ENCODE measurements at places on chromosomes 7 and 10.
A peak's percentile ranks its signal among the peaks of the same experiment; 100 is the strongest.

- DNase-seq: no peak
These were observed 470.8 kb upstream of the SEMA3A start for GRCh38 chr7:84665339-84665738.

GRCh38 chr10:63530409-63530808 is 9.2 kb downstream of the REEP3 start:
- DNase-seq: no peak

- no peak for DNase-seq
These were observed 283.0 kb upstream of the AOAH start for GRCh38 chr7:37007268-37007667.

GRCh38 chr10:66755474-66755873 is 170.4 kb upstream of the LRRTM3 start:
- DNase-seq: no peak

GRCh38 chr10:45589009-45589408 is 83.6 kb downstream of the ZFAND4 start:
- no peak for DNase-seq

- DNase-seq: no peak
These were observed 32.4 kb upstream of the PWWP2B start for GRCh38 chr10:132364594-132364970.

GRCh38 chr7:33130184-33130583 is 820 bp downstream of the BBS9 start:
- DNase-seq: no peak

- DNase-seq: no peak
These were observed 92.6 kb upstream of the RAB11FIP2 start for GRCh38 chr10:118139321-118139720.

GRCh38 chr7:152661479-152661878 is 14.5 kb downstream of the XRCC2 start:
- DNase-seq: no peak

GRCh38 chr10:68167586-68168189 is 58.4 kb downstream of the MYPN start:
- DNase-seq: no peak

GRCh38 chr7:39033885-39034624 is 56.3 kb downstream of the POU6F2 start:
- DNase-seq: no peak

GRCh38 chr7:132526111-132526740 is 50.0 kb downstream of the PLXNA4 start:
- DNase-seq: no peak

GRCh38 chr7:76282344-76283253 is 19.9 kb upstream of the HSPB1 start:
- DNase-seq: no peak

GRCh38 chr10:93173967-93174845 is 100.5 kb downstream of the CYP26A1 start:
- DNase-seq: no peak

DNA sequence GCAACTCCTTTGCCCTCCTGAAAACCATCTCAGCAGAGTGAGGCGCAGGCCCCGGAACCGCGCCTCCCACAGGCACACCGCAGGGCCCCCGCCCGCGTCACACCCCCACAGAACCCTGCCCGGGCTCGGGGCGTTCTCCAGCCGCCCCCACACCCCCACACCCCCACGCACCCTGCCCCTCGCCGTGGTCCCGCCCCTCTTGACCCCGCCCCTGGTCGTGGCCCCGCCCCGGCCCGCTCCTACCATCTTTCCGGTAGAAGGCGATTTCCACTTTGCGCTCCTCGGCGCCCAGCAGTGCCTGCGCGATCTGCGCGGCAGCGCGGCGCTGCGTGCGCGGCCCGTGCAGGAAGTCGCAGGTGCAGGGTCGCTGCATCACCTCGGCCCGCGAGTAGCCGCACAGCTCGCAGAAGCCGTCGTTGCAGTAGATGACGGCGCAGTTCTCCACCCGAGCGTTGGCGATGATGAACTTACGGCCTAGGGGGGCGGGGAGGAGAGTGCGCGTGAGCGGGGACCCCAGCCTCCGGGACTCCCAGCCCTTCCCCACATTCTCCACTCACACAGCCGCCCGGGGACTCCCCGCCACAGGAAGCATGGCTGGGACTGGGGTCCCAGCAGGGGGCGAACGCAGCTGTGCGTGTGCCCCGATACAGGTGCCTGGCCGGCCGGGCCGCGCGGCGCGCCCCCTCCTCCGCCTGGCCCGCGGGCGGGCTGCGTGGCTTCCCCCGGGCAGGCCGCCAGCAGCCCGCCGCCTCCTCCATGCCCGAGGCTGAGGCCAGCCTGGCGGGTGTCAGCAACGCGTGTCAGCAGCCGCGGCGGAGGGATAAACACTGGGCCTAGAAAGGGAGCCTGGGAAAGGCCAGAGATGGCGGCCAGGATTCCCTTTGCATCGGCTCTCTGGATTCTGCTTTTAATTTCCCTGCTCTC is 3.4 kb downstream of the KCNH2 start:
- DNase-seq: peak; percentile 87

DNA sequence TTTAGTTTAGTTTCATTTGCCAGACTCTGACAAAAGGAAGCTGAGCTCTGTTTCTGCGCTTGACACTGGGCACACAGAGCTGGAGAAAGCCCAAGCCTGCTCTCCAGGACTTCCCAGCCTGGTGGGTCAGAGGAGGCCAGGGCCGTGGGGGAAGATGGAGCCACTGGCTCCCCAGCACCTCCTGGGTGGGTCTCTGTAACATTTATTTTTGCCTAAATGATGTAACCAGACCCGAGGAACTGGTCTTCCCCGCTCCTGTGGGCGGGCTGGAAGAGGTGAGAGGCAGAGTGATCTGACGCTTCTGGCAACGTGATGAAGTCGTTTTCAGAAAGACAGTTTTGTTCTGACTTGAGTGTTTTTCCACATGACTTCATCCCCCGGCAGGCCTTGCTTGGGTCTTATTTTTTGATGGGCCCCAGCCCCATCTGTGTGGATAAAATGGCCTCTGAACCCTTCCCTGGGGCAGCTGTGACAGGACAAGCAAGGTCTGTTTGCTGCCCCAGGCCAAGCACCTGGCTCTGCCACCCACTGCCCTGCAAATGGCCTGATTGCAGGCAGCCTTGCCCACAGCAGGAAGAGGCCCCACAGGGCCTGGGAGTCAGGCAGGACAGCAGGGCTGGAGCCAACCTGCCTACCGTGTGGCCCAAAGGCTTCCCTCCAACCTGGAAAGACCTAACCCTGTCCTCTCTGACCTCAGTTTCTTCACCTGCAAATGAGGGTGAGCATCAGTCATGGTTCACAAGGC is 304.9 kb upstream of the ZMIZ1 start:
- DNase-seq: no peak

GRCh38 chr10:12589291-12589690 is 239.9 kb downstream of the CAMK1D start:
- DNase-seq: no peak

GRCh38 chr7:98662289-98662688 is 45.2 kb downstream of the NPTX2 start:
- DNase-seq: no peak

- no peak for DNase-seq
These were observed 98.1 kb downstream of the PPP1R17 start for GRCh38 chr7:31785101-31785500.

DNA sequence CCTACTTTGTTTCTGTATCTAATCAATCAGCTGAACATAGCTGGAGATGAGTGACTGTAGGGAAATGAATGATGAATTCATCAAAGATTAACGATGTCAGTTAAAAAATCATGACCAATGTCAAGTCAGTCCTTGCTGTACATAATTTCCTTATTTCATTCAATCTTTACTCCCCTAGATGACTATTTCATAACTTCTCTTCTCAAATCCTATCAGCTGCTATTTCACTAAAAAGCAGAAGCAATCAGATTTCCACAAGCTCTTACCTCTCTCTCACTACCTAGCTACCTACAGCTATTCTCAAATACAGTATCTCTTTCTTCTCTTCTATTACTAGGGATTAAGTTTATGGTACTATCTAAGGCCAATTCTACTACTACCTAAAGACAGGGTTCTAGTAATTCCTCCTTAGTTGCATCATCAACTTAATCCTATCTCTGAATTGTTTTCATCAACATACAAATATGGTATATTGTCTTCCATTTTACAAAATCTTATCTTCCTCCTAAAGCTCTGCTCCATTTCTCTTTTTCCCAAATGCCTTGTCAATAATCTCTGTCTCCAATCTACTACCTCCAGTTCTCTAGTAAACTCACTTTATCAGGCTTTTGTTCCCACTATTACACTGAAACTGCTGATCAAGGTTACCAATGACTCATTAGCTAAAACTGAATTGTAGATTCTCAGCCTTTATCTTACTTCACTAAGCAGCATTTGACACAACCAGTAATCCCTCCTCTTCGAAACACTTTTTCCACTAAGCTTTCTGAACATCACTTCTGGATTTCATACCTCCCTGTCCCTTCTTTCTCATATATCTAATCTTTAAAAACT is 28.4 kb downstream of the JMJD1C start:
- DNase-seq: no peak

All from colonic mucosa (tissue), 4 donors.